CD4-positive, alpha-beta T cell treated with Interferon alpha-2 for 1 hour (primary cell): ENCODE measurements at places on chromosomes 16 and 17.

GRCh38 chr17:80223142-80223815, 3.1 kb downstream of the SLC26A11 start:
- DNase-seq, result no peak

DNA sequence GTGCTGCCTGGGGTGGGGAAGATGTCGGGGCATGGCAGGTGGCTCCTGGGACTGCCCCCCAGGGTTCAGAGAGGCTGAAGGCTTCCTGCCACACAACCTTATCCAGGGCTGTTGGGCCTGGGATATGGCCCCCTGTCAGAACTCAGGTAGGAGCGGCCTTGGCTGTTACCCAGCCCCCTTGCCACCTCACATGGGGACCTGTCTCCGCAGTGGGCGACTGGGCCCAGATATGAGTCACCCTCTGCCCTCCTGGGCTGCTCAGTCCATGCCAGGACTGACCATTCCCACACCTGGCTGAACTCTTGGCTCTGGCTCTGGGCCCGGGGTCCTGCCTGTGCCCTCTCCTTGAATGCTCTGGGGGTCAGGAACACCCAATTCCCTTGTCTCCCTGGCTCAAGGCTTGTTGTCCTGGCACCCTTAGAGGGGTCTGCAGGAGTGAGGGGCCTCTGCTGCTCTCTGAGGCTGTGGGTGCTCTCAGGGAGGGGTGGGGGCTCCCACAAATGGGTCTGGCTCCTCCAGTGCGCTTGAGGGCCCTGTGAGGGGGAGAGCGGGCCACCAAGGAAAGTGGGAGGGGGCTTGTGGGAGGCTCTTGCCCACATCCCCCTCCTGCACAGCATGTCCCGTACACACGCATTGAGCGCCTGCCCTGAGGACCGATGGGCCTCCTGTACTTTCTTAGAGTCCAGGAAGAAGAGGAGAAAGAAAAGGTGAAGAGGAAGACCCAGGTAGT, 36.0 kb downstream of the LGALS9 start:
- DNase-seq, result no peak

GRCh38 chr17:70499067-70499786, 329.9 kb downstream of the KCNJ2 start:
- DNase-seq, result no peak

- DNase-seq, result no peak
Observed at GRCh38 chr17:67496286-67496685, 119.2 kb downstream of the PITPNC1 start.

DNA sequence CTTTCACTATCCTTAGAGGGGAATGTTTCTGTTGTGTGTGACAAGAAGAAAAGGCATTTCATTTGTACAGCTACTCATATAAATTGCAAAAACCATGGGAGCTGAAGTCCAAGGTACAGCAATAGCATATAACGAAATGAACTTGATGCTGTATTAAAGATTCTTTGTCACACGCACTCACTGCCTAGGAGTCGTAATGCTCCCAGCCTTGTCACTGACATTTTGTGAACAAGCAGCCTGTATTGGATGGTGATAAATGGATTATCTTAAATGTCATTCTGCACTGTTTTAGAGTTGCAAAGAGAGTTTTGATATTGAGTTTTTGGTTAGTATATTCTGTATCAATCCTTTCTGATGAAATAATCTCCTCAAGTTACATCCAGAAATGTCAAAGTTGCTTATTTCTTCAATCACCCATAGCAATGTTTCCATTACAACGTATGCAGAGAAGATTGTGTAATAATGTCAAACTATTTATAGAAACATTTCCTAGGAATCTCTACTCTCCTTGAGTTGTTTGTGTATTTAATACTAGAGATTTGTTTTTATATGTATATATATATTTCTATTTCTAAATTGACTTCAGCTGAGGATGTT, 270.6 kb downstream of the FTO start:
- DNase-seq, result no peak

DNA sequence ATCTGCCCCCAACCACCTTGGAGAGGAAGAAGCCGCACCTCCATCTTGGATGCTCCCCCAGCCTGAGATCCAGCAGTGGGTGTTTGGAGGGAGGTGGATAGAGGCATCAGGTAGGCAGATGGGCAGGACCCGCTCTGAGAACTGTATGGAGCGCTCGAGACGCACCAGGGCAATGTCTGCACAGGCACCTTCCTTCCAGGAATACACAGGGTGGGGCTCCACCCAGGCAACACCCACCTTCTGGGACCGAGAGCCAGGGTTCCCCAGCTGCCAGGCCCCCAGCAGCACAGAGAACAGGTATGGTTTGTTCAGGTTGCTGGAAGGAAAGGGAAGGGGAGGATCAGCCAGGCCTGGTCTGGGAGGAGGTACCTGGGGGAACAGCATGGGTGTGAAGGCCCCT, 2.4 kb downstream of the PRSS22 start:
- no peak for DNase-seq

DNA sequence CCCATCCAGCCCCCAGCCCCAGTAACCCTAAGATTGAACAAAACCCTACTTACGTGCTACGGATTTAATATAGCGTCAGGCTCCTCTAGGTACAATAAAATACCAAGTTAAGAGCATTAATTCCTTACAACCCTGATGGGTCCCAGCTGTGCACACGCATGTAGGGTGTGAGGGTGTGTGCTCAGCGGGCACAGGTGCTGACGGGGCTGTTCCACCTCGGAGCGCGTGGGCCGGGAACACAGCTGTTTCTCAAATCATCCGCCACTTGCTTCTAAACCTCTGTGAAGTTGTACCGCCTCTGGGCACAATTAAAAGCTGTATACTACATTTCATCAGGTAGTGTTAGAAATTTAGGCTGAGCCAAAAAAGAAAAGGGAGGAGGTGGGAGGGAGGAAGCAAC, 478.6 kb downstream of the MAF start:
- no peak for DNase-seq

DNA sequence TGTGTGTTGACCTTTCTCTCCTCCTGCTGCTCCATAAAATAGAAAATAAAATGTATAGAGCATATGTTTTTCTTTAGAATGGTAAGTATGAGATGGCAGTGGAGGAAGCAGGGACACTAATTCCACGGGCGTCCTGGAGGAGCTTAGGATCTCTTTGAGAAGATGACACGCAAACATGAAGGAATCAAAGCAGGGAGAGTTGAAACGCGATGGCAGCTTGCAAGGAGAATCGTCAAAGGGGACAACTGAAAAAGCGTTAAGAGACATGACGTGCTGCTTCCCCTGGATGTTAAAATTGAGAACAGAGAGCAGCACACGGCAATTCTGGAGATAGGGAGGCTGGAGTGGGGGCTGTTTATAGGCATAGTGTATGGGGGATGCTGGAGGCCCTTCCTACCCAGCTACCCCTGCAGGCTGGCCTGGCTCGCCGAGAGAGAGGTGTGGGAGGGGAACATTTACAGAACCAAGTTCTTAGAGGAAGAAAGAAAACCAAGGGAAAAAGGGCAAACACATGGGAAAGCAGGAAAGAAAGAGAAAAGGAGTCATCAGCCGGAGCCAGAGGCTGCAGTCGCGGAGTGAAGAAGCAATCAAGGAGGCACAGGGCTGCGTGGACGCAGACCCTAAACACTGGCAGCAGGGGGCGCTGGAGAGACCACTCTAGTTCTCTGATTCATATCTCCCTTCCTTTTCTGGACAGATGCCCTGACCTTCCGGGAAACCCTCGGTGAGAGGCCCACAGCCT, 55.8 kb downstream of the MYH13 start:
- DNase-seq, result peak; percentile 16

DNA sequence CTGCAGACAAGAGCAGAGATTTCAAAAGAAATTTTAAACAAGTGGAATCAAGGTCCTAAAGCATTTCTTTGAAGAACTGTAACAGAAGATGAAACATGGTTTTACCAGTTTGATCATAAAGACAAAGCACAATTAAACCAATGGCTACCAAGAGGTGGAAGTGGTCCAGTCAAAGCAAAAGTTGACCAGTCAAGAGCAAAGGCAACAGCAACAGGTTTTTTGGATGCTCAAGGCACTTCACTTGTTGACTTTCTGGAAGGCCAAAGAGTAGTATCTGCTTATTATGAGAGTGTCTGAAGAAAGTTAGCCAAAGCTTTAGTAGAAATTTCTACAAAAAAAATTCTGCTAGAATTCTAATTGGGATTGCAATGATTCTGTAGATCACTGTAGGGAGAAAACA, 5.3 kb downstream of the DDX52 start:
- no peak for DNase-seq

DNA sequence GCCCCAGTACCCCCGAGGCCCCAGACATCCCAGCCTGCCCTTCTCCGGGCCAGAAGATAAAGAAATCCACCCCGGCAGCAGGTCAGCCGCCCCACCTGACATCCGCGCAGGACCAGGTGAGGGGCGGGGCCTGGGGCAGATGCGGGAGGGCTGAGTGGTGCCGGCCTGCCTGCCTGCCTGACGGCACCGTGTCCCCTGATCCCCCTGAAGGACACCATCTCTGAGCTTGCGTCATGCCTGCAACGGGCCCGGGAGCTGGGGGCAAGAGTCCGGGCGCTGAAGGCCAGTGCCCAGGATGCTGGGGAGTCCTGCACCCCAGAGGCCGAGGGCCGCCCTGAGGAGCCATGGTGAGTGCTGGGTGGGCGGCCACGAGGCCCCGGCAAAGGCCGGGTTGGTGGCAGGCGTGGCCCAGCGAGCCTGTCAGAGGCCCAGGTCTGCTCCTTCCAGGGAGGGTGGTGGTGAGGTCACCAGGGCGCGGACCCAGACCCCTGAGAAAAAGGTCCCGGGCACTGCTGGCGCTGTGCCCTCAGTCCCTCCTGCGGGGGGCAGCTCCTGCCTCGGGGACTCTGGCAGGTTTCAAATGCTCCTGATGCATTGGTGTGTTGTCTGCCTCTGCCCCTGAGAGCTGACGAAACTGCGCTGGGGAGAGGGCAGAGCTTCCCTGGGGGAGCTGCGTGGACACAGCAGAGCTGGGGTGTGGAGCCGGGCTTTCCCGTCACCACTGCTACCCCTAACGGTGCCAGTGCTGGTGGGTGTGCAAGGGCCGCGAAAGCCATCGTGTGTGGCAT, 1.2 kb downstream of the CDT1 start:
- no peak for DNase-seq

DNA sequence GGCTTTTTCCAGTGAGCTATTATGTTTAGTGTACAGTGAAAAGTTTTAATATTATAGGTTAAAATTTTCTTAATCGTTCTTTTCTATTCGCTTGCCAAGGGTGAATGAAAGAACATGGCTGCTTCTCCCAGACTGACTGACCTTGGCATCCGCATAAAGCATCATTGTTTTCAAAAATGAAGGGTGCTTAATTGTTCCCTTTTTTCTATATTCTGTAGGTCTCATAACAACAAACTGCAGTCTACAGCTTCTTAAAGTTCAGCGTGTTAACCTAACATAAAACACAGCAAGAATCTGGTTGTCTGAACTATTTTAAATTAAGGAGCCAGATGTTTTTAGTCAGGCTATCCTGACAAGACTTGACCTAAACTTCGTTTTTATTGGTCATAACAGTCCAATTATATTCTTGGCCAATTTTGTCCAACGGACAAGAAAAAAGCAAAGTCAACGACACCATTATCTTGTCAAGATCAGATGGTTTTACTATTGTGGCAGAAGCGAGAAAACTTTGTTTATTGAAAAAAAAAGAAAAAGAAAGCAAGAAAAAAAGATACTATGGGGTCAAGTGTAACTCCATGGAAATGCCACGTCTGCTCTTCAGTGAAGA, 14.1 kb downstream of the C17orf58 start:
- no peak for DNase-seq

GRCh38 chr17:82007495-82008257, 15.0 kb downstream of the CENPX start:
- no peak for DNase-seq

GRCh38 chr17:81066072-81066471, 31.1 kb downstream of the BAIAP2 start:
- no peak for DNase-seq

DNA sequence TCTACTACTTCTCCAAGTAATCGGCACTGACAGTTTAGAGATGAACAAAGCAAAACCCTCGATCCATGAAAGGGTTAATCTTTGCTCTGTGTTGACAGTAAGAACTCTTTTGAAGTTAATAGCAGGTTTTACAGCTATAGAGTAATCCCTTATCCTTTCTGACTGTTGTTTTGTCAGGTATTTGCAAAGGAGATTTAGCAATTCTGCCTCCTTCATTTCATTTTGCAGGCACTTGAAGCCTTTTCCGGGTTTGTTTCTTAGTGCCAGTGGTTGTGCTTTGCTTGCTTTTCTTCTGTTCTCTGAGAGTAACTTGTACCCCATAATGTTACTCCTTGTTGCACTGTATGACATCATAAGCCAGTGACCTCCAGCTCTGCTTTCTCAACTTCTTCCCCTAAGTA, 64.5 kb downstream of the TANGO6 start:
- no peak for DNase-seq

- peak; percentile 80 for DNase-seq
Observed at GRCh38 chr17:40612599-40613244, 34.9 kb downstream of the SMARCE1 start.

DNA sequence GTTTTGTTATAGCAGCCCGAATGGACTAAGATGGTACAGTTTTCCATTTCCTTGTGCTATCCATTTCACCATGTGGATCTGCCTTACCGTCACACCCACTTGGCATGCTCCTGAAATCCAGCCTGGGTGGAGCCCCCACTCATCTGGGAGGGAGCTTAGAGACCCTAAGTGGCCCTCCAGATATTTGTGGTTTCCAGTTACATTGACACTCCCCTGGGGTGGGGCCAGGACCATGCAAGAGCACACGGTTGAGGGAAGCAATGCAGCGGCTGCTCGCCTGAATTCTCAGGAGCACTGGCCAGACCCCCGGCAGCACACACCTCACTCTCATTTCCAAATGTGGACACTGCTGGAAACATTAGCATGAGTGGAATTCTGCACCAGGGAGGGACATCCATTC, 231.1 kb downstream of the UTP18 start:
- DNase-seq, result no peak

GRCh38 chr17:34827008-34827407, 134.3 kb downstream of the CCT6B start:
- no peak for DNase-seq

DNA sequence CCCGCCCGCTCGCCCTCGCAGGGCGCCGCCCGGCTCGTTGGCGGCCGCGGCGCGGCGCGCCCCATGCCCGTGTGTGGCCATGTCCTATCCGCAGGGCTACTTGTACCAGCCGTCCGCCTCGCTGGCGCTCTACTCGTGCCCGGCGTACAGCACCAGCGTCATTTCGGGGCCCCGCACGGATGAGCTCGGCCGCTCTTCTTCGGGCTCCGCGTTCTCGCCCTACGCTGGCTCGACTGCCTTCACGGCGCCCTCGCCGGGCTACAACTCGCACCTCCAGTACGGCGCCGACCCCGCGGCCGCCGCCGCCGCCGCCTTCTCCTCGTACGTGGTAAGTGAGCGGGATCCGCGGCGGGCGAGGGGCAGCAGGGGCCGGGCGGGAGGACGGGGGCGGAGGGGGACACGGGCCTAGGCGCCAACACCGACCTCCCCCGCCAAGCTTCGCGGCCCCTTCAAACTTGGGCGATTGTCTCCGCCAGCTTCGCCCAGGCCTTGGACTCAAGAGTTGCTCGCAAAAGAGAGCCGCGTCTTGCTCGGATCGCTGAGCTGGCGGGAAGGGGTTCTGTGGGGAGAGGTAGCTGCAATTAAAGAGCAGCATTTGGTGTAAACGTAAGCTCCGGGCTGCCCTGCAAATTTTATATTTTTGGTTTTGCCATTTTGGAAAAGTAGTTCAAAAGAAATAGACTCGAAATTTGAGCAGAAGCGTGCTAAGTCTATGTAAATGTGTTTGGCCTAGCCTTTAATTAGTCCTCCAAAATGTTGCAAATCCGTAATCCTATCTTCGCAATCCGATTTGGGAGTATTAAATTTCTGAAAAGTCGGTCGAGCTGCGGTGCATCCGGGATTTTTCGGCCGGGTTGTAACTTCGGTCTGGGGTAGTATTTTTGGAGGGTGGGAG, 702 bp downstream of the IRX5 start:
- DNase-seq, result no peak
